ENCODE measurements at places on chromosomes 6 and 20.
A peak's percentile ranks its signal among the peaks of the same experiment; 100 is the strongest.

DNA sequence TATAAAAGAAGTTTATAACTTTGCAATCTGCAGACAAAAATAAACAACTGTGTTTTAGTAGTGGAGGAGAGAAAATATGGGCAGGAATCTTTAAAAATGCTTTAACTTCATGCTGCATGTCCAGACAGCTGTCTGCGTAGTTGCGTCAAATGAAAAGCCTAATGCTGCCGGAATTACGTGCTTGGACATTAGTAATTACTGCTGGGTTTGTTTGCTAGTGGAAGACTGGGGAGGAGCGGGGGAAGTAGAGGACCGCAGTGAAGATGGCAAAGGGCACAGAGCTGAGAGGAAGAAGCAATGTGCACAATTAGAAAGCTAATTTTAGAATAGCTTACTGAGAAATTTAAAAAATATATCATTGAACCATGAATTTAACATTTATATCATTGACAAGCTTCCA, 2.4 kb downstream of the SNAP25 start:
- DNase-seq = no peak

GRCh38 chr6:45021676-45022075, 306.5 kb upstream of the RUNX2 start:
- DNase-seq = no peak

- peak; percentile 42 for DNase-seq
Measured at GRCh38 chr6:154276810-154277628, 79.6 kb downstream of the IPCEF1 start.

GRCh38 chr6:54655162-54655561, 191.4 kb upstream of the FAM83B start:
- DNase-seq = no peak

DNA sequence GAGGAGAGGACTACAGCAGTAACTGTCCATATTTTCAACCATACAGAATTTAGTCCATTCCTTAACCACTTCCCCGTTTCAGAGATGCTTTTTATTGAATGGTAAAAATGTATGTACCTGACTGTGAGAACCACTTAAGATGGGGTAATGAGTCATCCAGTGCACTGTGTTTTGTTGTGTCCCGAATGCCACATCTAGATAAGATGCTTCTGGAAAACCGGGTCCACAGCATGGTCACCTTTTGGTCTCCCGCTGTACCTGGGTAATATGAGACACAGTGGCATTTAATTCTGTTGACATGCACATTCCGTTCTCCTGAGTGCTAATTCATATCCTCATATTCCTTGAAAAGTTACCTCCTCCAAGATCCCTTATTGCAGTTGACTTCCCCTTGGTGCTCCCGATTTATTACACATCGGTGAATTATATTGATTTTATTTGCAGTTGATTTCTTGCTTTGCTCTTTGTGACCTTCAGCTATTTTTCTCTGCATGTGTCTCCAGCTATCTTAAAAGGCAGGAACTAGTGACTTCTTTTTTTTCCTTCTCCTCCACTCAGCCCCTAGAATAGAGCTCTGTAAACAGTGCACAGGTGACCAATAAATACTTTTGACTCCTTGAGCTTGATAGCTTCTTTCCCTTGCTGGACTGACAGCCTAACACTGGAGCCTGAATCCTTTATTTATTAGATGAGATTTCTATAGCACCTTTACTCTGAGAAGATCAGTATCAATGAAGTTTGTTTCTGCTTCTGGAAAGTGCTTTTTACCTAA, 314.6 kb downstream of the ZFAND3 start:
- no peak for DNase-seq

DNA sequence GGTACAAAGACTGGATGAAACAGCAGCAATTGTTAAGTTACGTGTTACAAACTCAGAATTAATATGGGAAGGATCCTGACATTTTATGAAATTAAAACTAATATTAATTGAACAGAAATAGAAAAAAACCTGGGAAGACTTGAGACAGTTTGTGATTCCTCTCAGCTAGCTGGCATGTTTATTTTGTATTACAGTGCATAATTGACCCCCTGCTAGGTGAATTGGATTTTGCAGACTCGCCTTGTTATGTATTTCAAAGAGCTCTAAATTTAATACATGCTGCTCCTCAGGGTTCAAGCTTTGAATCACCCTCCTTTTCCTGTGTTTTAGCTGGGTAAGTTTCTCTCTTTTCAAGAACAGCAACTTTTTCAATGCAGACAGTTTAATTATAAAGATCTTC, 339.4 kb downstream of the PLCB1 start:
- DNase-seq = no peak

Data from AML-193 (cell line).